Stimulated activated CD4-positive, alpha-beta T cell treated with anti-CD3 and anti-CD28 coated beads, Interleukin-4, amount 100 ng/mL, for 24 hours (primary cell): ENCODE measurements at places on chromosomes 7 and 10.

DNA sequence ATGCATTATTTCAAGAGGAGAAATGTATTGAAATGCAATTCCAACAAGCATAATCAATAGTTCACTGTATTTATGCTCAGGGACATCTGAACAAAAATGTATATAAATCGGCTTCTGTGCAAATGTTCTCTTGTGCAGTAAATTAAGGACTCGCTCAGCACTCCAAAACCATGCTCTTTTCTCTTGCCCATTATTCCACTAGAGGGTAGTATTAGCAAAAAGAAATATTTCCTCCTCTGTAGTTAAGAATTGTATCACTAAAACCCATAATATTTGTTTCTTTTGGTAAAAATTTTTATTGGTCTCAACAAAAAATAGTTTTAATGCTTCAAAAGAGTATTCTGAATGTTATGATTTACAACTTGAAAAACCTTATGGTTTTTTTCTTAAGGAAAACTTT lies 803.1 kb downstream of the PCDH15 start:
- no peak for DNase-seq

DNA sequence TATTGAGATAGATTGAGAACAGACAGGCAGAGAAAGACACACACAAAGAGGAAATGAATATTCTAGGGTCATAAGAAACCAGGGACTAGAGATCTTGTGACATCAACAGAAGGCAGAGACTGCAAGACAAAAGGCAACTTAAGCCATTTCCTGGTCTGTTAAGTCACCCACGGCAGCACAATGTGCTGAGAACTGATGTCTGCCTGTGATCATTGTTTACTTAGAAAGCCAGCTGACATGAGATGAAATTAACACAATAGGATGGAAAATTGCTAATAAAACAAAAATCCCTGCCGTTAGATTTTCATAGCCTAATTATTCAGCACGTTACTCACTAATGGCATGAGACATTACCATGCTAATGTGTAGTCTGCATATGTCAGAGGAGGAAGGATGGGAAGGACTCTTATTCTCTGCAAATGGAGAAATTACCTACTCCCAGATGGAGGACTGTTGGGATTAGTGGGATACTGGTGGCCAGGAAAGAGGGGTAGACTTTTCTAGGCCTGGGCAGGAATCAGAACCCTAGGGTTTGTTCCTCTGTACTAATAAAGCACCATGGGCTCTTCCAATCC lies 191.3 kb upstream of the PODXL start:
- DNase-seq: no peak

- no peak for DNase-seq
These were observed 178.1 kb downstream of the EVX1 start for GRCh38 chr7:27420702-27421101.

- DNase-seq: no peak
These were observed 335.2 kb upstream of the SEMA3D start for GRCh38 chr7:85522070-85522469.

DNA sequence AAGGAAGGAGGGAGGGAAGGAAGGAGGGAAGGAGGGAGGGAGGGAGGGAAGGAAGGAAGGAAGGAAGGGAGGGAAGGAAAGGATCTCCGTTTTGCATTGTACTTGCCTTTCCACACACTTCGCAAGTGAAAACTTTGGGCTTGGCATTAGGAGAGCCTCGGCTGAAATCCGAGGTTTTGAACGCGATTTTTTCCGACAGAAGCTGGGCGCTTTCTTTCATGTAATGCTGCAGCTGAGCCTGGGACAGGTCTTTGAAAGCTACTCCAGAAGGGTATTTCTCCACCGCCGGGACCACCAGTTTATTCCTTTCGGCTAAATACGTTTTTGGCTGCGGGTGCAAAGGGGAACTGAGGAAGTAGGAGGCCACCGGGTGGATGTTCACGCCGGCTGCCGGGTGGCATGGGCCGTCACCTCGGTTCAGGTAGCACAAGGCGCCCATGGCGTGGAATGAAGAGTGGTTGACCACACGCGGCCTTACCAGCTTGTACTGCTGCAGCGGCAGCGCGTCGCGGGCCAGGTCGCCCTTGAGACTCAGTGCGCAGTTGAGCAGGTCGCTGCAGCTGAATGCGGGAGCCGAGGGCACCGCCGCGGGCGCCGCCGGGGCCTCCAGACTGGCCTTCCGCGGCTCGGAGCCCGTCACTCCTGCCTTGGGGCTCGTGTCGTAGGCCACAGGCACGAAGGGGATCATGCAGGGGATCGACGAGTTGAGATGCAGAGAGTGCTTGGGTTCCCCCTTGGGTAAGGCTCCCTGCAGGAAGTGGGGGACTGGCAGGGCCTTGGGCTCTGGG lies 825 bp downstream of the FEZF1 start:
- no peak for DNase-seq

GRCh38 chr10:76287856-76288255 lies 856.4 kb downstream of the LRMDA start:
- DNase-seq: no peak

- no peak for DNase-seq
These were observed 44.8 kb downstream of the SHTN1 start for GRCh38 chr10:116960066-116960776.

GRCh38 chr10:43046288-43046991 lies 30.4 kb upstream of the RET start:
- no peak for DNase-seq

GRCh38 chr10:52447931-52448353 lies 133.9 kb downstream of the DKK1 start:
- DNase-seq: no peak

GRCh38 chr10:113764582-113764981 lies 13.1 kb downstream of the PLEKHS1 start:
- DNase-seq: no peak

GRCh38 chr10:101291331-101292193 lies 62.3 kb upstream of the LBX1 start:
- peak; percentile 50 for DNase-seq

GRCh38 chr7:27245798-27246691 lies 3.4 kb downstream of the EVX1 start:
- no peak for DNase-seq

GRCh38 chr7:37741776-37742175 lies 58.2 kb downstream of the GPR141 start:
- no peak for DNase-seq

DNA sequence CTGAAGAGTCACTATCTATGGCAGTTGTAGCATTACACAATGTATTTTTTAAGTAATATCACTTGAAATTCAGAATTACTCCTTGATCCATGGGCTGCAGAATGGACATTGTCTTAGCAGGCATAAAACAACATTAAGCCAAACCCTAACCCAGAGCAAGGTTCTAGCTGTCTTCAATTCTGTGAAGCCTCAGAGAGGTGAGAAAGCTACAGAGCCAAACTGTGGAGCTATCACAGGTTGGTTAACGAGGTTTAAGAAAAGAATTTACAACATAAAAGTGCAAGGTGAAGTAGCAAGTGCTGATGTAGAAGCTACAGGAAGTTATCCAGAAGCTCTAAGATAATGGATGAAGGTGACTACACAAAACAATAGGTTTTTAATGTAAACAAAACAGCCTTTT lies 582.7 kb upstream of the POT1 start:
- DNase-seq: no peak

- no peak for DNase-seq
These were observed 76.8 kb upstream of the NANOS1 start for GRCh38 chr10:118952493-118953295.

DNA sequence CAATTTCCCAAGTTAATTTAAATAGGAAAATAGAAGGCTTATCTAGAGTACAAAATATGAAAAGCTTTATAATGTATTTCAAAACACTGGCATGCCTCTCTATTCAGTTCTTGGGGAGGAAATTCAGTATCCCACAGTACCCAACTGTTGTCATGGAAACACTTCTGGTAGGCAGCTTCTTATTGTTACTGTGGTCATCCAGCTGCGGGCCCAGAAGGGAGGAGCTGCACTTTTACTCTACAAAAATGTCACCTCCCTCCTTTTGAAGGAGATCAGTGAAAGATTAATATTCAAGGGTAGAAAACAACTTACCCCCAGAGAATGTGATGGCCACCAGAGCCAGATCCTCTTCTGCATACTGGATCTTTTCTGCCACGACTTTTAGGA lies 202.8 kb downstream of the RAPGEF5 start:
- no peak for DNase-seq

DNA sequence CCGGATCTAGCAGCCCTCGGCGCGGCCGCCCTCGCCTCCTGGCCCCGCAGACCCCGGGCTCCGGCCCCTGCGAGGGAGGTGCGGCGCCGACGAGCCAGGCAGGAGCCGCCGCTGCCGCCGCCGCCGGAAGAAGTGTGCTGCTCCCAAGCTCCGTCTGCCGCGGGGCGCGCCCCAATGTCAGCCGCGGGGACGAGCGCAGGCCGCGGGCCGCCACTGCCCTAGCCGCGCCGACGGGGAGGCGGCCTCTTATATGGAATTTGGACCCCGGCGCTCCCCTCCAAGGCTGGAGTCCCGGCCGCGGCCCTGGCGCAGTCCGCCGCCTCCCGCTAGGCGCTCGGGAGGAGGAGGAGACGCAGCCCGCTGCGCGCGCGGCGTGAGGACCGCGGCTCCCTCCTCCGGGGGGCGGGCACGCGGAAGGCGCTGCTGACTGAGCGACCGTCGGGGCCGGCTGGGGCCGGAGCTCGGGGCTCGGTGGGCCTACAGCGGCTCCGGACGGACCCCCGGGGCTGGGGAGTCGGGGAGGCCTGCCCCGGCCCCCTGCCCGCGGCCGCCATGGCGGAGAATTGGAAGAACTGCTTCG lies at the start of gene TRIM8:
TRIM8 (plus strand) TSS at position 414 of the 580 bp plus-strand sequence; CDS start at position 553, 139 bp downstream.
- DNase-seq: peak; percentile 52

DNA sequence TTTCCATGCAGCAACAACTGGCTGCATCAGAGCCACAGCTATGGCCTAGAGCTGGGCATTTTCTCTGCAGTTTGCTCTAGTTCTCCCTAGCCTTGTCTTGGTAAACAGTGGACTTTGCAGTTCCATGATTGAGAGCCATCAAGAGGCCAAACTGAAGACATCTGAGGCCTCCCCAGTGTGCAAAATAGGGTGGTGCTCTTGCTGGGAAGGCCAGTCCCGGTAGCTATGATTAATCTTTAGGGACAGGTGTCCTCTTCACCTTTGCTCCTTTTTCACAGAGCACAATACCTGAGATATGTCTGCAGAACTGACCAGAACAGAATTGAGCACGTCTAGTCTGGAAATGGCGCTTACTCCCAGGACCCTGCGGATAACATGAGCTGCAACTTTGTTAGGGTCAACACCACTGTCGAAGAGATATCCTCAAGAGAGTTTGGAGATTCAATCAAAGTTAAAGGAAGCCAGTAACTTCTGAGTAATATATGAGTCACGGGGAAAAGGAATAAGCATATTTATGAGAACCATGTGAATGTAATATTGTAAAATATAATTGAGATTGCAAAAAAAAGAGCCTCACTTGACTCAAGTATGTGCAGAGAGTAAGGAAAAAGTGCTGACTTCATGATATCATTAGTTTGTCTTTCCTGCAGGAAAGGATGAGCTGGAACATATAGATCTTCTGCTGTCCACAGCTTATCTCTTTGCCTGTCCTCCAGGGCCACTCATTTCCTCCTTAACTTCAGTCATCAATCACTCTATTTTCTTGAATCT lies 76.7 kb downstream of the ANK3 start:
- DNase-seq: no peak

DNA sequence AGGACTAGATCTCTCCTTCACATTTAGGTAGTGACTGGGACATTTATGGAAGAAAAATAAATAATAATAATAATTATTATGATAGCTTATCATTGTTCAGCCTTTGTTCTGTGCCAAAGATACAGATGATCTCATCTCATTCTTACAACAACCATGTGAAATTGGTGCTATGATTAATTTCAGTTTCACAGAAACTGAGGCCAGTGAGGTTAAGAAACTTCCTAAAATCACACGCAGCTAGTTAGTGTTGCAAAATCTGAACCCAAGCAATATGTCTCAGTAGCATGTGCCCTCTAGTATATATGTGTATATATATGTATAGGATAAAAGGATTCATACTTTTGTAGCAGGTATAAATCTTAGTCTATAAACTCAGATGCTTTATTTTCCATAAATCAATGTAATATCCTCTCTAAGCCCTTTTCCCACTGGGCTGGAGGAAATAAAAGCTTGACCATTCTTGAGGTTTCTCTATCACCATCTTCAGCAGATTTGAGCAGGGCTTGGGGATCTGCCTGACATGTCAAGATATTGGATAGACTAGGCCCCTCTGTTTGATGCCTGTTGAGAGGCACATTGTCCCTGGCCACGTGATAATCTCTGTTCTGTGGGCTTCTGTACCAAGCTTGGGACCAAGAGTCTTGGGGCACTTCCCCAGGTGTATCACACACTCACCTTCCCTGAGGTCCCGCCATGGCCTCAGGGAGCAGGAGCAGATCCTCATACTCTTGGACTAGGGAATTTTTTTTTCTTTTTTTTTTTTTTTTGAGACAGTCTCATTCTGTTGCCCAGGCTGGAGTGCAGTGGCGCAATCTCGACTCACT lies 172.6 kb upstream of the NRP1 start:
- DNase-seq: no peak

- no peak for DNase-seq
These were observed 20.0 kb upstream of the GATA3 start for GRCh38 chr10:8034466-8035005.

- DNase-seq: no peak
These were observed 176.8 kb downstream of the CPEB3 start for GRCh38 chr10:92113911-92114600.

DNA sequence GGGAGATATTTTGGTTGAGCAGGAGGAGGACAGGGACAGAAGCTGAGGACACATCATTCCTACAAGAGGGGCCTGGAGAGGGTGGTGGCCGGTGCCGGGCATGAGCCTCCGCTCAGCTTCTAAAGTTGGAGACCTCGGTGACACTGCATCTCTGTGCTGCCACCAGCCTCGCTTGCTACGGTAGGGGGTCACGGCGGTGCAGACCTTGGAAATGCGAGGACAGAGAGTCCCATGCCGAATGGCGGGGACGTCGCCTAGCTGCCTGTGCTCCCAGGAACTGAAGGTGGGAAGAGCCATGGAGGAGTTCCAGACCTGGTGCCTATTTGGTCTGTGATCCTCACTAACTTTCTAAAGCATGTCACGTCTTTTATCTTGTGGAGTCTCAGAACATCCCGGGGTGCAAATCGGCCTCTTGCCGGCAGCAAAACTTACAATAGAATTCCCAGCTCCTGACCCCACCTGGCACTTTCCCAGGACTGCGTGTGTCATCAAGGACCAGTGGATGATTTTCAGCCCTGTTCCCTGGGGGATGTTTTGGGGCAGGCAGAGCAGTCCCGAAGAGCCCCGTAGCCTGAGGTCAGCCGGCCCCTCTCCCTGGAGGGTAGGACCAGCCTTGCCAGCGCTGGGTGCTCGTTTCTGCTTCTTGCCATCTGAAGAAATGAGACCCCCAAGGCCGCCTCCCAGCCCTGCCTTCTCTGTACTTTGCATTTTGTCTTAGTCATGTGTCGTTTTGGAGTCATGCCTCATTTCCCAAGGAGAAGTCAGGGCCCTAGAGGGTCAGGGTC lies 205.8 kb upstream of the SHH start:
- no peak for DNase-seq

DNA sequence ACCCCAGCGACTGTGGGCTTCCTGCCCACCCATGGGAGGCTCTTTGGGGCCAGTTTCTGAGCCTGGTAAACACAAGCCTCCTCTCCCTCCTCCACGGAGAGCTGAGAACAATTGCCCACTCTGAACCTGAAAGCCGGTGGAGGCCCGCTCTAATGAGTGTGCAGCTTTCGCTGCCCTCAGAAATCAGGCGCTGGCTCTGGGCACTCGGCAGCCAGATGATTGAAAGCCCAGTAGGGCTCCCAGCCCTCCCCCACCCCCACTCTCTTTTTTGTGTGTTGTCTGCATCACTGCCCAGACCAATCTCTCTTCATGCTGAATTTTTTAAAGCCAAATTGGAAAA lies 438.9 kb downstream of the RPS24 start:
- no peak for DNase-seq
